Common myeloid progenitor, CD34-positive (primary cell): ENCODE measurements at places on chromosomes 16 and 17.

DNA sequence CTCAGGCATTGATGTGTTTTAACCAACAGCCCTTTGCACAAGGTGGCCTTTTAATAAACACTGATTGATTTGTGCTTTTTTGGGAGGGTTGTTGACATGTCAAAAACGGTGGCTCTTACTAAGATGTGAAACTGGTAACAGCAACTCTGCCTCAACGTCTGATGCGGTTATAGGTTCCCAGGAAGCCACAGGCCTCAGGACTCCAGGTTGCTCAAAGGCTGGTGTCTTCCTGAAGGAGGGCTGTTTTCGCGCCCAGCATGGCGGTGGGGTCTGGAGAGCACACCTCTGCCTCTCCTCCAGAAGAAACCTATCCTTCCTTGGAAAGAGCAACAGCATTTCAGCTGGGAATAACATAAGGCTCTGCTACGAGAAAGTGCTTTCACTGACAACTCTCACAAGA lies 187.5 kb downstream of the IRF8 start:
- DNase-seq: no peak

DNA sequence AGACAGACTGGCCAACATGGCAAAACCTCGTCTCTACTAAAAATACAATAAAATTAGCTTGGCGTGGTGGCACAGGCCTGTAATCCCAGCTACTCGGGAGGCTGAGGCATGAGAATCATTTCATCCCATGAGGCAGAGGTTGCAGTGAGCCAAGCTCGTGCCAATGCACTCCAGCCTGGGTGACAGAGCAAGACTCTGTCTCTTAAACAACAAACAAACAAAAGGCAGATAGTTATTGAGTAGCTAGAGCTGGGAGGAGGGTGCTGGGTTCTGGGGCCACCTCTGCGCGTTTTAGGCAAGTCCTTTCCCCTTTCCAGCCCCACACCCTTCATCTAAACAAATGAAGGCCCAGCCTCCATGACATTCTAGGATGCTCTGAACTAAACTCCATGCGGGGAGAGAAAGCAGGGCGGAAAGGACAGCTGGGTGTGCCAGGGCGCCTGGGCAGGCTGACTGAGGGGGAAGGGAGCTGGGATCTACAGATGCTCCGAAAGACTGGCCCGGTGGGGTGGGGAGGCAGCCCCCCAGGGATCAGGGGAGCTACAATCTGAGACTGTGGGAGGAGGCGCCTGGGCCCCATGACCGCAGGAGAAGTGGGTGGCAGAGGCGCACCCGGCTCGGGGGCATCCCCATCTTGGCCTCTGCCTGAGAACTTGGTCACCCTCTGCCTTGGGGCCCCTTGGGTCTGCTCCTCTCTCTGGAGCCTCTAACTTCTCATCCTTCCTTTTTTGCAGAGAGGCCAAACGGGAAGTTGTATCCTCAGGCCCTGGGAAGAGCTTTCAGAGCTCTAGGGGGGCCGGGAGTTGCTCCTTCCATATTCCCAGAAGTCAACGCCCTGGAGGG lies 910 bp downstream of the ITGAL start:
- no peak for DNase-seq

DNA sequence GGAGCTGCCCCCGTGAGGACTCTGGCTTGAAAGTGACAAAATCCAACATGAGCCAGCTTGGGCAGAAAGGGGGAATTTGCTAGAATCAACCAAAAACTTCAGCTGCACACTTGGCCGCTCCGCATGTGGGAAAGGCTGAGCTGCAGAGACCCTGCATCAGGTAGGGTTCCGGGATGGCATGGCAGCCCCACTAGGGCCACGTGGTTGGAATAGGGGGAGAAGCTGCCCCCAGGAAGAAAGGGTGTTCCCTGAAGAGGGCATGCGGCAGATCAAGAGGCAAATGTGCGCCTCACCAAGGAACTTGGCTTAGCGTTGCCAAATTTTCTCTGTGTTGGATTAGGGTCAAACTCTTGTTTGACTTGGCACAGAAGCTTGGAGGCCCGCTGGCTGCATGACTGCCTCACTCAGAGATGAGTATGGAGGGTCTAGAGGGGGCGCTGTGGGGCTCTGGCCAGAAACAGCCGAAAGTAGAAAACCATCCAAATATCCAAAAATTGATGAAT lies 29.2 kb upstream of the WFIKKN2 start:
- no peak for DNase-seq

GRCh38 chr16:10982465-10983150 lies 38.2 kb downstream of the CLEC16A start:
- DNase-seq: no peak

- no peak for DNase-seq
Observed at GRCh38 chr16:54241525-54241924, 45.1 kb downstream of the IRX3 start.

DNA sequence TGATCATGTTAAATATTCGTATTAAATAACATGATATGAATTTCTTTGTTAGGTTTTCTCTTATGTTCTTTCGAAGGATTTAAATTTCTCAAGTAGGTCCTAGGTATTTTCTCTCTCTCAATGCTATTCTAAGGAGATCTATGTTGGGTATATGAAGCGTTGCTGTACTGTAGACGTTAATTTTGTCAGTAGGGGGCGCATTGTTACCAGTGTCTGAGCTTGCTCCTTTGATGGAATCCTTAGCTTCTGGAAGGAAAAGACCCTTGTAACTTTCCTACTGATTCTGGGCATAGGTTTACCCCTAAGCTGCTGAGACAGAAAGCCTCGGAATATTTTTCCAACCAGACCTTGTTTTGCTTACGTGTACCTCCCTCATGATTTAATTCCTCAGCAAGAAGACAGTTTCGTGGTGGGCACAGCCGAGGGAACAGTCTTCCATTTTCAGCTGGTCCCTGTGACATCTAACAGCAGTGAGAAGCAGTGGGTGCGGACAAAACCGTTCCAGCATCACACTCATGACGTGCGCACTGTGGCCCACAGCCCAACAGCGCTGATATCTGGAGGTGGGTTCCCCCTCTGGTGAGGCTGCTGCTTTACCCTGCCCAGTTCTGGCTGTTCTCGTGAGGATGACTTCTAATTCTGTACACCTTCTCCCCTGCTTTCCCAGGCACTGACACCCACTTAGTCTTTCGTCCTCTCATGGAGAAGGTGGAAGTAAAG lies 17.9 kb downstream of the UTP4 start:
- DNase-seq: peak; percentile 81

- peak; percentile 68 for DNase-seq
Observed at GRCh38 chr17:79838522-79839274, 542 bp downstream of the CBX4 start.

DNA sequence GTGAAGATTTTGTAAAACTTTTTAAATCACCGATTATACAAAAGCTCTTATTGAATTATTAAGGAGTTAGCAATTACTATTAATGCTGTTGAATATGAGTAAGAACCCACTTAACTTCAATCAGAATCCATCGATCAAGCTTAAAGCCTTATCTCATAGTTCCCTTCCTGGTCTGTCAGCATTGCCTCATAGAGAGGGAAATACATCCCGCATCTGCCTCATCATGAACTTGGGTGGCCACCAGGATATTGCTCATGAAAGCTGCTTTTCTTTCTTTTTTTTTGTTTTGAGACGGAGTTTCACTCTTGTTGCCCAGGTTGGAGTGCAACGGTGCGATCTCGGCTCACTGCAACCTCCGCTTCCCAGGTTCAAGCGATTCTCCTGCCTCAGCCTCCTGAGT lies 66.7 kb downstream of the PIGL start:
- DNase-seq: no peak

DNA sequence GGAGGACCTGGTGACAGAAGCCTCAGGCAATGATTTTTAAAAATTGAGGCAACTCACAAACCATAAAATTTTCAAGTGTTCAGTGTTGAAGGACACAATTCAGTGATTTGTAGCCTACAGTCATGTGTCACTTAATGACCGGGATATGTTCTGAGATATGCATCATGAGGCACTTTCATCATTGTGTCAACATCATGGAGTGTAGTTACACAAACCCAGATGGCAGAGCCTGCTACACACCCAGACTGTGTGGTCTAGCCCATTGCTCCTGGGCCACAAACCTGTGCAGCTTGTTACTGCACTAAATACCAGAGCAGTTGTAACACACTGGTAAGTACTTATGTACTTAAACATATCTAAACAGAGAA lies 1.6 kb downstream of the PRSS41 start:
- DNase-seq: no peak

DNA sequence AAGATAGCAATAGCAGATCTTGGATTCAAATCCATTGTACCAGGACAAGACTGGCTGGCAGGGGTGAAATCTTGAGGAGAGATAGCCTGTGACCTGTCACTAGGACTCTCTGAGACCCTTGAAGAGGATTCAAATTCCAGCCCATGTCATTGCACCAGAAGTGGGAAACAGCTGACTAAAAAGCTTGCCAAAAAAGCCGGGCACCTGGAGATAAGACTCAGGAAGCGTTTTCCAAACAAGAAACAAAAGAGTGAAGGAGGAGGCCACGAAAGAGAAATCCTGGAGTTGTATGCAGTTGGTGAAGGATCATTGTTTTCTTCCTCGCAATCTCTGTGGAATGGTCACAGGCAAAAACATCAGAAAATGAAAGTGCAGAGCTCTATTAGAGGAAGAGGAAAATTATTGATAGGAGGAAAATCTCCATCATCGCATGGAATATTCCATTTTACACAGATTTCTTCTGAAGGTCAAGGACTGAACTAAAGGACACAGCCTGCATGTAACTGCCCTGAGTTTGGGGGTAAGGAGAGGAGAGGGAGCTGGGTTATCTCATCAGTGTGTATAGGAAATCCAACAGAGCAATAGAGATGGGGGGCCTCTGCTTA lies 9.0 kb upstream of the WSB1 start:
- DNase-seq: no peak

DNA sequence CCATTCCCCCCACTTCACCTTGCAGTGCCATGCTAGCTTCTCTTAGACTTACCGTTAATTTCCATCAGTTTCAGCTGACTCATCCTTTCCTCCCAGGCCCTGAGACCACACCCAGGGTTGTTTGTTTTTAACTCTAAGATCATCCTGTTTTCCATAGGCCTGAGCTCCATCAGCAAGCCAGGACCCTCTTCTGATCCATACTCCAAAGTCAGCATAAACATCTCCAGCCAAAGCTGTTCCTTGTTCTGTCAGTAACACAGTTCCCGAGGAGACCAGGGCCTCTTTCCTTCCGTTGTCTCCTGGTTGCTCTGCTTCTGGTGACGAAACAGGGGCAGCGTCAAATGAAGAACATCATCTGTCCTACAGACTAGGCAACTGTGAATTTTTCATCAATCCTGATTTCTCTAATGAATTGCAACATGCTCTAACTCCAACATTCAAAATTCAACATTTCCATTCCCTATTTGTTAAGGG lies 83.8 kb upstream of the HNF1B start:
- DNase-seq: peak; percentile 69

DNA sequence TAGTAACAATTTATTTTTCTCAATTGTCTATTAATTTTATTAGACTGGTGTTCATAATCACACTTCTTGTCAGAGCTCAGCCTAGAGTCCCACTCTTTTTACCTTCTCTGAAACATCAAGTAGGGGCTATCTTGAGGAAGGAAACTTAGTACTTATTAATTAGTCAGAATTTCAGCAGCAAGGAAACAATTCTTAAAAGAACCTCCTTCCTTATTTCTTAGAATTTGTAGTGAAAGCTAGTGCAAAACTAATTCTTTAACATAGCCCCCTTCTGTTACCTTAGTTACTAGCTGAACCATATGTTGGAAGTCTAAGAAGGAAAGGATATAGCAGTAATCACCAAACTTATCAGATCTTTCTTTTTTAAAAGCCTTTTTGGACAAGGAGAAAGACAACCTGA lies 35.2 kb downstream of the MAP2K4 start:
- DNase-seq: no peak

GRCh38 chr16:56985288-56985961 lies 3.9 kb upstream of the NLRC5 start:
- DNase-seq: no peak

DNA sequence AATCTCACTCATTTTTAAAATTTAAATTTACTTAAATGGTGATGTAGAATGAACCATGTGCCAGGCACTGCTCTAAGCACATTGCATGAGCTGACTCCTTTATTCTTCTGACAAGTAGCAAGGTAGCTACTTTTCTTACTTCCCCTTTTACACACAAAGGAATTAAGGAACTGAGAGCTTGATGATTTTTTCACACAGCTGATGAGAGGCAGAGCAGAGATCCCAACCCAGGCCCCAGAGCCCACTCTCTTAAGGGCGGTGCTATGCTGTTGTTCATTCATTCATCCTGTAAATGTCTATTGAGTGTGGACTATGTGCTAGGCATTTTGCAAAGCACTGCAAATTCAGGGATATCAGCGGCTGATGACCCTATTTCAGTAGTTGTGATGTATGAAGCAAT lies 17.9 kb downstream of the SEC14L5 start:
- peak; percentile 73 for DNase-seq

DNA sequence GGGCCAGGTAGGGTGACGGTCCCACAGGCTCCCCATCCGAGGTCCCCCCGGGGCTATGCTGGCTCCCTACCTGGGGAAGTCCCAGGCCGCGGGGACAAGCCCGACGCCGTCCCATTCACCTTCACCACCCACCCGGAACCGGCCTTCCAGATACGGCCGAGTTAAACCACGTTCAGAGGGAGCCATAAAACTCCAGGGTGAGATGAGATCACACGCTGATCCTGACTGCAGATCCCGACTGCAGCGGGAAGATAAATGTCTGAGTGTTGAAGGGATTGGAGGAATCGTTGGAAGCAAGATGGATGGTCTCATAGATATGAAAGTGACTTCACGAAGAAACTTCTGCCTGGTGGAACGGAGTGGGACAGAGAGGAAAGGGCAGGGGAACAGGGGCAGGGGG lies 13.6 kb upstream of the C1QTNF8 start:
- DNase-seq: no peak

GRCh38 chr16:67930678-67931211 lies 917 bp downstream of the CTRL start:
- no peak for DNase-seq

- peak; percentile 24 for DNase-seq
Observed at GRCh38 chr17:7707446-7707845, 2.4 kb downstream of the EFNB3 start.

DNA sequence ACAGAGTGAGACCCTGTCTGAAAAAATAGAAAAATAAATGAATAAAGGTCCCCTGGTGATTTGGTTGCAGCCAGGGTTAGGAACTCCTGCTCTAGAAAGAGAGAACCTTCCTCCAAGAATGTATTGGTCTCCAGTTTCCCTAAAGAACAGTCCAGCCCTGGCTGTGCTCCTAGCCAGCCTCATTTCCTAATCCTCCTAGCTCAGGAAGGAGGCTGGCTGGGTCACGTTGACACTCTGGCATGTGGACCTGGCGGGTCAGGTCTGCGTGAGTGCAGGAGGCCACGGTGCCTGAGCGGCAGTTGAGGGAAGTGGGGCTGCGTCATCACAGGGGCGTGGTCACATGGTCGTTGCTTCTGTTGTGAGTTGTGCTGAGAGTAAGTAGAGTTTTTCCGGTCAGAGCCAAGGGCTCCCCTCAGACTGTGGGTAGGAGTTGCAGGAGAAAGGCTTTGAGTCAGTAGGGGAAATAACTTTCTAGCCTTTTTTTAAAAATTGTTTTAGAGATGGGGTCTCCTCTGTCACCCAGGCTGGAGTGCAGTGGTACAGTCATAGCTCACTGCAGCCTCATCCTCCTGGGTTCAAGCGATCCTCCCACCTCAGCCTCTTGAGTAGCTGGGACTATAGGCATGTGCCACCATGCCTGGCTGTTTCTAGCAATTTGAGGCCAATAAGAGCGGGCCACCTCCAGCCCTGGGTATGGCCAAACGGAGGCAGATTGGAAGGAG lies 194.0 kb upstream of the CIBAR2 start:
- DNase-seq: peak; percentile 95
